ENCODE measurements at places on chromosomes 7 and 10.

DNA sequence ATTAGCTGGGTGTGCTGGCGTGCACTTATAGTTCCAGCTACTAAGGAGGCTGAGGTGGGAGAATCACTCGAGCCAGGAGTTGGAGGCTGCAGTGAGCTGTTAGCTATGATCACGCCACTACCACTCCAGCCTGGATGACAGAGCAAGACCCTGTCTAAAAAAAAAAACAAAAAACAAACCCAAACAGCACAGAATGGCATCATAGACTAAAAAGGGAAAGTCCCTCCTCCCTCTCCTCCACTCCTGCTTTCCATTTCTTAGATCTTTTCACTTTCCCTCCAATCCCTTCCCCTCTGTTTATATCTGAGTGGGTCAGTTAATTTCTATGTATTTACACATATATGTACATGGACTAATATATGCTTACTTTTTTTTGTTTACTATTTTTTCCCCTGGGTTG lies 10.4 kb upstream of the PIP4K2A start:
- no peak for DNase-seq
- no peak overlapping the region for H3K4me3 ChIP-seq
- no peaks in the 10 kb centered on the region for H3K27me3 ChIP-seq
- no peaks in the 10 kb centered on the region for H3K4me1 ChIP-seq
- H3K27ac ChIP-seq = no peak overlapping the region
- no peaks in the 10 kb centered on the region for H3K36me3 ChIP-seq

DNA sequence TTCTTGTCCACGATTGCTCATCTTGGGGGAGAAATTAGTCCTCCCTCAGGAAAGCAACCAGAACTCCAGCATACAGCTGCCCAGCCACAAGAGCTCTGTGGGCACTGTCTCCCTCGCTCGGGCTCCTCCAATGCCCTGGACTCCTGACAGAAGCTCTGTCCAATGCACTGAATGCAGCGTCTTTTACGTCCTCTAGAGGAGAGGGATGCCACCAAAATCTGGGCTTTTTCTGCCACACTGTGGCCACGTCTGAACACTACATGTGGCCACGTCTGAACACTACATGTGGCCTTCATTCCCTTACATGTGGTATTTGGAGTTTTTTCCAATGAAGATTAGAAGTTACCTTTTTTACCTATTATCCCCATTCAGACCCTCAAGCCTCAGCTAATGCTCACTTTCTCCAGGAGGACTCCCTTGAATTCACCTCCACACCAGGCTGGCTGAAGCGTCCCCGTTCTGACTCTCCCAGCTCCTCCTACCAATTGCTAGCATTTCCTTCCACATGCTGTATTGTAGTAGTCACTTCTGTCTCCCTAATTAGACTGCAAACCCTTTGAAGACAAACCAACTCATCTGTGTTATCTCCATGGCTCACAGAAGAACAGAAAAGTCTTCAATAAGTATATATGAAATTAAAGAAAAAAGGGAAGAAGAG lies 134.3 kb upstream of the PDE1C start:
- H3K27me3 ChIP-seq = no peaks in the 10 kb centered on the region
- H3K36me3 ChIP-seq = no peaks in the 10 kb centered on the region
- no peak for DNase-seq
- H3K4me1 ChIP-seq = no peaks in the 10 kb centered on the region

DNA sequence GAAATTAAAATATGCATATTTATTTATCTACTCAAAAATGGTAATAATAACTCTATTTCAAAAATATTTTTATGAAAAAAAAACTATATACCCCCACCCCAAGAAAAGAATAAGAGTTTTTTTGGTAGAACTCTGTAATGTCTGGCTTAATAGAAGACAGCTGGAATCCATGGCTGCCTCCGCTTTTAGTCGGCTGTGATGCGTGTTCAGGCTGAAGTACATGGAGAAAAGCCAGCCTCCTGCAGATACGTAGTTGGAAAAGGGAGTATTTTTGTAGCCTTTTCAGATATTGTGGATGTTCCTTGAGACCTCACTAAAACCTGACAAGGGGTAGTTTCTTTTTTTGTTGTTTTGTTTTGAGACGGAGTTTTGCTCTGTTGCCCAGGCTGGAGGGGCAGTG lies 10.0 kb downstream of the FOXK1 start:
- no peaks in the 10 kb centered on the region for H3K36me3 ChIP-seq
- H3K4me3 ChIP-seq = no peak overlapping the region
- no peak for DNase-seq
- no peak overlapping the region for H3K27ac ChIP-seq
- H3K4me1 ChIP-seq = no peaks in the 10 kb centered on the region

- no peaks in the 10 kb centered on the region for H3K36me3 ChIP-seq
- H3K4me3 ChIP-seq = no peak overlapping the region
- H3K4me1 ChIP-seq = no peaks in the 10 kb centered on the region
- peak overlapping the region; percentile 10 for H3K27ac ChIP-seq
- H3K27me3 ChIP-seq = no peaks in the 10 kb centered on the region
Measured at GRCh38 chr10:43898592-43898991, 249.9 kb upstream of the ZNF32 start.

- no peaks in the 10 kb centered on the region for H3K36me3 ChIP-seq
- no peaks in the 10 kb centered on the region for H3K4me1 ChIP-seq
- DNase-seq = no peak
- H3K4me3 ChIP-seq = no peak overlapping the region
Measured at GRCh38 chr10:108566316-108567107, 1356.8 kb downstream of the XPNPEP1 start.

DNA sequence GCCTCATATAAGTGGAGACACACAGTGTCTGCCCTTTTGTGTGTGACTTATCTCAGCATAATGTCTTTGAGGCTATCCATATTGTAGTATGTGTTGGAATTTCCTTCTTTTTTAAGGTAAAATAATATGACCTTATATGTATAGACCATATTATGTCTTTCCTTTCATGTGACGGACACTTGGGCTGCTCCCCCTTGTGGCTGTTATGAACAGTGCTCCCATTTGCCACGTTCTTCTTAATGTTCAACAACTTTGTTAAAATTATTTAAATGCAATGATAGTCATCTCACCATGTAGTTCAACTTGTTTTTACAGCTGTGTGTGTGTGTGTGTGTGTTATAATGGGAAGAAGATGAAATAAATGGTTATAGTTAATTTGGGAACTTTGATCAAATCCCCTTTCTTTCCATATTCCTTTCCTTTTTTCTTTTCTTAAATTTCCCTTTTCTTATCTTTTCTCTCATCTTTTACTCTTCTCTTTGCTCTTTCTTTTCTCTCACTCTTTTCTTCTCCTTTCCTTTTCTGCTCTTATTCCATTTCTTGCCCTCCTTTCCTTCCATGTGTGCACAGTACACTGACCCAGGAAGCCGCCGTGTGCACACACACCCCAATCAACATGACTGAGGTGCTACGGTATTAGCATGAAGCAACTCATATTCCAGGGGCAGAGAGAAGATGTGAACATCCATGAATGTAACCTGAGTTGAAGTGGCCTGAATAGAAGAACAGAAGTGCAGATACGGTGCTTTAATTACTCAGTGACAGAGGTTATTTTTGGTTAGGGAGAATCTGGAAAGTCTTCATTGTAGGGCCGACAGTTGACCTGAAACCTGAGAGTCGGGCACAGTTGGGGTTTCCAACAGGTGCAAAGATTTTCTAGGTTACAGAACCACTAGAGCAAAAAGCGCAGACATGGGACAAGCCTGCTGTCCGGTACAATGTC lies 596.6 kb downstream of the SDK1 start:
- H3K27me3 ChIP-seq = no peaks in the 10 kb centered on the region
- H3K4me3 ChIP-seq = no peak overlapping the region
- H3K27ac ChIP-seq = no peak overlapping the region
- H3K36me3 ChIP-seq = no peaks in the 10 kb centered on the region
- no peak for DNase-seq

DNA sequence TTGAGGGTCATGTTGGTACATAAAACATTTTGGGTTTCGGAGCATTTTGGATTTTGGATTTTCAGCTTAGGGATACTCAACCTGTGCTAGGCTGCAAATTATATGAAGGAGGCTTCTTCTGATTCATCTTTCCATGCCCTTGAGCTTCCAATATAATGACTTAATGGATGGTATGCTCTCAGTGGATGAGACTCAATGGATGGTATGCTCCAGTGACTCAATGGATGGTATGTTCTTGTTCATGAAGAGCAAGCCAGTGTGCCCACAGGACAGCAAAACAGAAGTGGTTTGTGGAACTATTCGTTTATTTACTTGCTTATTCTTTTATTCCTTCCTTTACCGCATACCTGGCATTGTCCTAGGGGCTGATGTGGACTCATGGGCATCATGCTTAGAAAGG lies 969.6 kb downstream of the LRMDA start:
- DNase-seq = no peak
- H3K27ac ChIP-seq = no peak overlapping the region
- H3K4me1 ChIP-seq = no peaks in the 10 kb centered on the region
- H3K4me3 ChIP-seq = no peak overlapping the region

DNA sequence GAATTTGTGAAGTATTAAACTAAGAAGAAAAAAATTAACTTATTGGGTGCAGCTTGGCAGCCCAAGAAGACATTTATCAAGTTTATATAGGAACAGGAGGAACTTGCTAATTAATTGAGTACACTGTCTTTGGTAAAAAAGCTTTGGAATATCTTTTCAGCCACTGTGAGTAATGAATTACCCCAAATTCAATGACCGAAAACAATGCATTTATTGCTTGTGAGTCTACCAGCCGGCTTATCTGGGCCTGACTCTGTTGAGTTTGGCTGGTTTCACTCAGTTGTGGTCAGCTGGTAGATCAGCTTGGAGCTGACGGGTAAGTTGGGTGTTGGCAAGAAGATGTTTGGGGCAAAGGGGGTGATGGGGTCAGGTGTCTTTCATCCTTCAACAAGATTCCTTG lies 11.6 kb downstream of the GNG11 start:
- no peak overlapping the region for H3K27ac ChIP-seq
- no peak for DNase-seq
- H3K36me3 ChIP-seq = no peaks in the 10 kb centered on the region
- no peaks in the 10 kb centered on the region for H3K4me1 ChIP-seq
- no peaks in the 10 kb centered on the region for H3K27me3 ChIP-seq

DNA sequence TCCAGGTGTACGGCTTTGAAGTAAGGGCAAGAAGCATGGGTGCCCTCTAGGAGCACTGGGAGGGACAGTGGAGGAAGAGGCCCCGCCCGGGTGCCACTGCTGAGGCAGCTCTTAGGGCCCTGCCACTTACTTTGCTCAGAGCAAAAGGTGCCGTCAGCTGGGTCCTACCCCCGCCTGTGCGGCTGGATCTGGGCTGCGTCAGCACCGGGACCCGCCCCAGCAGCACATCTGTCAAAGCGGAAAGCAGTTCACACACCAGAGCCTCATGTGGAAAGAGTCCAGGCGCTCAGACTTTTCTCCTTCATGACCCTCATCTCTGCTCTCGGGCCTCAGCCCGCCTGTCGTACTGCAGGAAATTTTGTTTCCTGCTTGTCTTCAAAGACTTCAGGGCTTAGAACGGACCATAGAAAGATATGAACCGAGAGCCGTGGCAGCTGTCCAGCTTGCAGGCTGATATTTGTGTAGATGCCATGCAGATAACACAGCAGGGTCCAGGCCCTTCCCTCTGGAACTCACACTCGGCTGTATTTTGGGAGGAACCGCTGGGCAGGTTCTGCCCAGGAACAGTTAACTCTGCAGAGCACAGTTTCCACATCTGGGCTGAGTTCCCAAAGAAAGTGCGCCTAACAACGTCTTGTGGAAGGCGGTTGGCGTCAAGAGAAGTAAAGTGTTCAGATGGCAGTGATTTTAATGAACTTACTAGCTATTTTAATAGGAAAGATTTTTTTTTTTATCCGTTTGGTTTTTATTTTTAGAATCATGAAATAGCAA lies 44.3 kb upstream of the PRKAR1B start:
- H3K36me3 ChIP-seq = no peaks in the 10 kb centered on the region
- H3K27me3 ChIP-seq = no peaks in the 10 kb centered on the region
- no peaks in the 10 kb centered on the region for H3K4me1 ChIP-seq
- no peak for DNase-seq
- H3K27ac ChIP-seq = peak overlapping the region; percentile 31
